Foreskin fibroblast (primary cell): ENCODE measurements at places on chromosomes 16 and 17.

GRCh38 chr17:30424471-30424870, 45.7 kb downstream of the CPD start:
- DNase-seq: no peak

GRCh38 chr17:64500487-64500859, 3.6 kb upstream of the POLG2 start:
- no peak for DNase-seq

- DNase-seq: peak; percentile 33
Observed at GRCh38 chr17:34797720-34798119, 163.5 kb downstream of the CCT6B start.

DNA sequence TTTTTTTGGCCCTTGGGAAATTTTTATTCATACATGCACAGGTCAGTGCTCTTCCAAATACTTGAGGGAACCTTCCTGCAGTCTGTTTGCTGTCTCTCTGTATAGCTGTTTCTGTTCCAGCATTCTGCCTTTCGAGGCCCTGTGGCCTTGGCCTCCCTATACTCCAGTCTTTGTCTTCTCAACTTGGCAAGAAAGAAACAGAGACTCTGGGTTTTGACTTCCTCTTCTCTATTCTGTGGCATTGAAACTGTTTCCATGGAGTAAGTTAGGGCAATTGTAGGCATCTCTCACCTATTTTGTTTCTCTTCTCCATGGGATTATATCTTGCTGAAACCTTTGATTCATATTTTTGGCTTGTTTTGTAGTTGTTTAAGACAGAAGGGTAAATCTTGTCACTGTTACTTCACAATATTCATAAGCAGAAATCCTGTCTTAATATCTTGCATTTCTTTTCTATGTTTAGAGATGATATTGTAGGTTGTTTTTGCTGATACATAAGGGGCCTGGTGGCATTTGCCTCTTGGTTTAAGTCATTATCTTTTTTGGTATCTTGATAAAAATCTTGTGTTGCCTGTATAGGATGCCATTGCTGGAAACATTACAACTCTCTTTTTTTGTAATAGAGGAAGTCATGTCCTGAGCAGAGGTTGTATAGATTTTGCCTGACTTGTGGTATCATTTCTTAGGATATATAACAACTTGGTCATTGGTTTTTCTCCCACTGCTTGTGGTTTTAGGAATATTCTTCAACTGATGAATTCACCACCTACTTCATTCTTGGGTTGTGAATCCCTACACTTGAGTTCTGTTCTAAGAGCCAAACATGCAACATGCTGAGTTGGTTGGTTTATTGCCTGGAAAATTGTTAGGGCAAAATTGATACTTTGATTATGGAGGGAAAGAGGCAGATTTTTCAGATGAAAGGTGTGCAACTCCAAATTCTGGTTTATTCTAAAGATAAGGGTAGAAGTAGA, 168.6 kb downstream of the FTO start:
- peak; percentile 71 for DNase-seq

- peak; percentile 67 for DNase-seq
Observed at GRCh38 chr16:23026784-23027362, 122.4 kb downstream of the USP31 start.

GRCh38 chr17:7114875-7115614, 423 bp upstream of the ASGR2 start:
- DNase-seq: no peak

DNA sequence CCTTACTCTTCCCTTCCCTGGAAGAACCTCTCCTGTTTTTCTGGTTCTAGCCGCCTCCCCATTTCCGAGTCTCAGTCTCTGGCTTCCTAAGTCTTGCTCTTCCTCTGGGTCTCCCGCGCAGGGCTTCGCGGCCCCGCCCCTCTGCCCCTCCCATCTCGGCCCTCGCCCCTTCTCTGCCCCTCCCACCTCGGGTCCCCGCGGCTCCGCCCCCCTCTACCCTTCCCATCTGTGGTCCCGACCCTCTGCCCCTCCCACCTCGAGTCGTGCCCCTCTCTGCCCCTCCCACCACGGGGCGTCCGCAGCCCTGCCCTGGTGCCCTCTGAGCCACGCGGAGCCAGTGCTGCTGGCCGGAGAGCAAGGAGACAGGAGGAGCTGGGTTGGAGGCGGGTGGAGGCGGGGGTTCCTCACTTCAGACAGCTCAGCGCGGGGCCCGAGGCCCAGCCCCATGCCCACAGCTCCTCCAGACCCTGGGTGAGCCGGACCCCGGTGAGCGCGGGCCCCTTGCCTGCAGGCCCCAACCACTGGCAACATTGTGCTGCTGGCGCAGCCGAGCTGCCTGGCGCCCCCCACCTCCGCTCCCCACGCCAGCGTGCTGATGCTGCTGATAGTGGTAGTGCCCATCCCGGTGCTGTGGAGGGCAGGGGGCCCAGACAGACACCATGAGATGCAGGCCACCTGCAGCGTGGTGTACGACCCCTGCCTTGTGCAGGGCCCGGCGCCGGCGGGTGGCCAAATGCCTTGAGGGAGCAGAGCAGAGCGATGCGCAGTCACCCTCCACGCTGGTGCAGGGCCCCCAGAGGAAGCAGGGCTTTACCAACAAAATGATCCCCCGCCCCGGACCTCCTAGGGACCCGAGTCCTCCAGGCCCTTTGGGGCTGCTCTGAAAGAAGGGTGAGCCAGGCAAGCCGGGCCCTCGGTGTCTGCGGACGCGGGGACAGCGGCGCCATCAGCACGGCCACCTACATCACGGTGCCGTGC, 2115.3 kb downstream of the TP53TG3F start:
- DNase-seq: no peak

DNA sequence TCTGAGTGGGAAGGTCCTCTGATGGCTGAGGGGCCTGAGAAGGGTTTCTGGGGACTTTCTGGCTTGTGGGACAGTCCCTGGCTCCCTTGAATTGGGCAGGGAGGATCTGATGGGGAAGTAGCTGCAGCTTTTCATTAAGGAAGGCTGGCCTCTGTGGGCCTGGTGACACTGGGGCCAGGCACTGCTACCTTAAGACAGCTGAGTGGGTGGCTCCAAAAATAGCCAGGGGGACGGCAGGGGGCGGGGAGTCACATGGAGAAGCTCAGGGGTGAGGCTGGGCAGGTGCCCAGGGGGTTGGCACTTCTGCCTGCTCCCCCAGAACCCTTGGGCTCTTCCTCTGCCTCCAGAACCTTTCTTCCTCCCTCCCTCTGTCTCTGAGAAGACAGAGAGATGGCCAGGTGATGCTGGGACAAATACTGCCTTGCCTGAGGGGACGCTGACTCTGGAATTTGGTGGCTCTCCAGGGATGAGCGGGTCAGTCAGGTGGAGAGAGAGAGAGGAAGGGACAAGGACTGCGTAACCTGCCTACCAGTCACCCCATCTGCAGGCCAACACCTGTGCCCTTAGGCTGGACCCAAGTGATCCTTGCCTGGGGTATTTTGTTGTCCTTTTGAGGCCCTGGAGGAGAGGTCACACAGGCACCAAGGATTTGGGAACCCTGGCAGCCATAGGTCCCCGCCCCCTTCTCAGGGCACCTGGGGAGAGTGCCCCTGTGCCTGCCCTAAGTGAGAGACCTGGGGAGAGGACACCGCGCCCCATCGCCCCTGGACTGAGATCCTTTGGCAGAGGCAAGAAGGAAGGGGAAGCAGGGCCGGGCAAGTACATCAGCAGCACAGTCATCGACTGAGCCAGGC, 1.7 kb upstream of the SGCA start:
- DNase-seq: no peak

DNA sequence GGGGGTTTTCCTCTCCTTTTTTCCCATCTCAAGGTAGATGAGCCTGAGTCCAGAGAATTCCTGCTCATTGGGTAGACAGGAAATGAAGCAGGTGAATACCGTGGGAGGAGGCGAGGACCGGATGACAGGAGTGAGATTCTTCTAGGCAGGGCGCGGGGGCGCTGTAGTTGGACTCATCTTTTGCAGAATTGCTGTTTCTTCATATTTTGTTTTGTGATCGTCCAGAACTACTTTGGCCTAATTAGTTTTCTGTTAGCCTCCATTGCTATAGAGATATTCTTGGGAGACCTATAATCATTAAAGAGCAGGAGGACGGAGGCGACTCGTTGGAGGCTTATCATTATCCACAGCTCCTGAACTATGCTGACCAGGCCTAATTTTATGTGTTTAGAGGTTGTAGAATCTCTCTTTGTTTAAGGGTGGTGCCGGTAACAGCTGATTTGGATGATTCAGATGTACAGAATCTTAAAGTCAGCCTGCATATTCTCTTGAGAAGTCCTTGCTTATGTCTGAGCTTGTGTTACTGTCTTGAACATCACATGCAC, 650 bp downstream of the ATP6V0A1 start:
- peak; percentile 48 for DNase-seq

- no peak for DNase-seq
Observed at GRCh38 chr16:11126399-11127054, 129.5 kb downstream of the SOCS1 start.

GRCh38 chr17:45771271-45771959, 12.7 kb upstream of the CRHR1 start:
- DNase-seq: no peak

DNA sequence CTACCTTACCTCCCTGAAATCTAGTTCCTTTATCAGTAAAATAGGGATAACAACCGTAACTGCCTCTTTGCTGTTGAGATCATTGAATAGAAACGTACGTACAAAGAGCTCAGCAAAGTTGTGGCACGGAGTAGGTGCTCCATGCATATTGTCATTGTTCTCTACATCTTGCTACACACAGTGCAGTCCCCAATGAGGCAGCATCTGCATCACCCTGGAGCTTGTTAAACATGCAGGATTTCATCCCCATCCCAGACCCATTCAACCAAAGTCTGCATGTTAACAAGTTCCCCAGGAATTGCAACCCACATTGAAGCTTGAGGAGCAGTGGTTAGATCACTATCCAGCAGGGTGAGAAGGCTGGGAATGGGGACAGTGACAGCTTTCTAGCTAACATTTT, 33.7 kb upstream of the CCL2 start:
- no peak for DNase-seq

DNA sequence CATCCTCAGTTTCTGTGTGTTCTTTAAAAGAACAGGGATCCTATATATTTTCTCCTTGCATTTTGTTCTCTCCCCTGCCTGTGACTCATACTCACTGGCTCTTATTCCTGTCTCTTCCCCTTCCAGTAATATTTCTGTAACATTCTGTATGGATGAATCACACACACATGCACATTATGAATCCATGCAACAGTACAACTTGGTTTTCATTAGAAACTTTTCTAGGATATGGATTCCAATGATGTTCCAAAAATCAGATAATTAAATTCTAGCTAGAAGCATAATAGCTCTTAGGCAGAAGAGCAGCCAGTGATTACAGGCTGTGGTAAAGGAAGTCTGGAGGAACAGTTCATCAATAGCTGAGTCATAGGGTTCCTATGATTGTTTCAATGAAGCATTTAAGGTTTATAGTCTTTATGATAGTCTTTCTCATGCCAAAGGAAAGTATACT, 119.6 kb upstream of the PMFBP1 start:
- peak; percentile 86 for DNase-seq

GRCh38 chr17:82795615-82796014, 43.8 kb downstream of the TBCD start:
- no peak for DNase-seq

- DNase-seq: no peak
Observed at GRCh38 chr17:41777157-41777573, 9.3 kb downstream of the JUP start.

- DNase-seq: peak; percentile 3
Observed at GRCh38 chr16:8370374-8371270, 219.7 kb downstream of the TMEM114 start.

DNA sequence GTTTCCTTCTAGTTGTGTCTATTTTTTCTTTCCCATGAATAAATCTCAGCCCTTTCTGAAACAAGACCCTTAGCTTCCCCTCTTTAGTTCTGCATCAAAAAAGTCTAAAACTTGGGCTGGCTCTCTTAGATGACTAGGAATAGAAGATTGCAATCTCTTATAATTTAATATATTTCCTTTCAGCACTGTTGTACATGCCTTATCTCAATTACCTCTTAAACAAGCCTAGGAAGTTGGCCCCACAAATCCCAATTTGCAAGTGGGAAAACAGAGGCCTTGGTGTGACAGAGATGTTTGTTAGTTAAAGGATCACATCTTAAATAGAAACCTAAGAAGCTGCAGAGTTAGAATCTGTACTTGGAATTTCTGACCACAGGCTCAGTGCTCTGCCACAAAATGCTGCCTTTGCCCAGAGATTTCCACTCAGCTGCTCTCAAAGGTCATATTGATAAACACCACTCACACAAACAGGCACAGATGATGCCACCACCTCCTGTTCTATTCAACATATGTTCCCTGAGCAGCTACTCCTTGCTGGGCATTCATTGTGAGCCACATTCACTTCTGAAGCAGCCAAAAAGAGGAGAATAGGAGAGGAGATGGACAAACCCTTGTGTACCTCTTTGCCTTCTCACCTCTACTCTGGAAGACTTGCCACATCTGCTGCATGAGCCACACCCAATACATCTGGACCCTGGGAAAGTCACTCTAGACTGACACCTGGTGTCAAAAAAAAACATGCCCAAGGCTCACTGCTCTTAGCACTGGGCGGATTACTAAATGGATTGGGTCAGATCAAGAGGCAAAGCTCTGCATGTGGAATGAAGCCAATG, 5.5 kb downstream of the CCDC182 start:
- DNase-seq: peak; percentile 19

GRCh38 chr16:78770353-78771091, 671.1 kb downstream of the WWOX start:
- no peak for DNase-seq

DNA sequence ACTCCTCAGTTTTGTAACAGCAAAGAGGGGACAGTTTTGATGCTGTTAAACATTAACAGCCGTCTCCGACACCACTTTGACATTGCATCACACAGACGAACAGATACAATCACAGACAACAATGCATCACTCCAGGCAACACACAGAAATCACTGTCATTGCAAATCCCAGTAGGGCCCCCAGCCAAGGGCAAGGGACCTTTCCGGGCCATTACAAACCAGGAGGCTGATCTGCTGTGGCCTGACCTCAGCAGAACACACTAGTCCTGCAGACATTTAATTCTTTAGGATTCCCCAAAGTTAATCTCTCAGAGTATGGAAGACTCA, 136.2 kb upstream of the RCVRN start:
- no peak for DNase-seq

DNA sequence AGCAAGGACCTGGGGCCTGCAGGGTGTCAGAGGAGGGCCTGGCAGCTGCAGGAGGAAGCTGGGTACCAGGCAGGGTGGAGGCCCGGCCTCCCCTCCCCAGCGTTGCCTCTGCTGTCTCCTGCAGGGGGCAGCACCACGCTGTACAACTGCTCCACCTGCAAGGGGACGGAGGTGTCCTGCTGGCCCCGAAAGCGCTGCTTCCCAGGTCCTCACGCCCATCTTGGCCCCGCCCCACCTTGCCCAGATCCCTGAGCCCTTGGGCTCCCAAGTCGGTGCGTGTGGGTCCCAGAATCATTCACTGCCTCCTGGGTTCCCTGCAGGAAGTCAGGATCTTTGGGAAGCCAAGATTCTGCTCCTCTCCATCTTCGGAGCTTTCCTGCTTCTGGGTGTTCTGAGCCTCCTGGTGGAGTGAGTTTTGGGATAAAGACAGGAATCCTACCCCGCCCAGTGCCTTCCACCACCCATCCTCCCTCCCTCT, 1.2 kb downstream of the TMEM95 start:
- peak; percentile 53 for DNase-seq
